Activated CD4-positive, alpha-beta T cell treated with anti-CD3 and anti-CD28 coated beads, Interleukin-2, amount 50 U/mL, for 48 hours (primary cell): ENCODE measurements at places on chromosomes 11 and 22.

GRCh38 chr11:15675683-15676082 is 561.0 kb downstream of the INSC start:
- DNase-seq: no peak

DNA sequence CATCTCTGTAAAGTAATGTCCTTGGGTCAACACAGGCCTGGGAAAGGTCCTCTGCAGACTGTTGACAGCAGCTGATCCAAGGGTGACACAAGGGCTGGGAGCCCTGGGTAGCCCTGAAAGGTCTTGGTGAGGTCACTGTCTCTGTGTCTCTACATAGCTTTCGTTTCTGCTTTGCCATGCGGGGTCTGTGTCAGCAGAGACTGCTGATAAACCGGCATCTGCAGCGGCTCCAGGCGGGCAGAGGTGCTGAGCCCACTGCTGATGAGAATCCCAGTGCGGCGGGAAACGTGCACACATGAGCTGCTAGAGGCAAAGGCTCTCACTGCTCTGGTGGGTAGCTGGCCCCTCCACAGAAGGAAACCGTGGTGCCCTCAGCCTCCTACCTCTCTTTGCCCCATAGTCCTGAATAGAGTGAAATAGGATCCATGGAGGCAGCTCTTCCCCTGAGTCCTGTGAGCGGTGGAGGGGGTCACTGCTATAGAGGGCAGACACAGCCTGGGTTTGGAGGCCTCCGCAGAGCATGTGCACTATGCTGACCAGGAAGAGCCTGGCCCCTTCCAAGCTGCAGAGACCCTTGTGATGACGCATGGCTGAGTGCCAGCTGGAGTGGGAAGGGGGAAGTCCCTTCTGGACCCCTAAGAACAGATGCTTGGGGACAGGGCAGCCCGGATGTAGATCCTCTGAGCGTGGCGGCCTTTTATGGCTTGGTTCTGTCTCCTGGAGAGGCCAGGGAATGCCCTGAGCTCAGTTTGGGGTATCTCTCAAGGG is 17.8 kb upstream of the ST3GAL4 start:
- DNase-seq: no peak

GRCh38 chr22:37920126-37920525 is 14.0 kb downstream of the MICALL1 start:
- no peak for DNase-seq

- DNase-seq: no peak
Observed at GRCh38 chr11:122812638-122813037, 25.7 kb upstream of the CRTAM start.

DNA sequence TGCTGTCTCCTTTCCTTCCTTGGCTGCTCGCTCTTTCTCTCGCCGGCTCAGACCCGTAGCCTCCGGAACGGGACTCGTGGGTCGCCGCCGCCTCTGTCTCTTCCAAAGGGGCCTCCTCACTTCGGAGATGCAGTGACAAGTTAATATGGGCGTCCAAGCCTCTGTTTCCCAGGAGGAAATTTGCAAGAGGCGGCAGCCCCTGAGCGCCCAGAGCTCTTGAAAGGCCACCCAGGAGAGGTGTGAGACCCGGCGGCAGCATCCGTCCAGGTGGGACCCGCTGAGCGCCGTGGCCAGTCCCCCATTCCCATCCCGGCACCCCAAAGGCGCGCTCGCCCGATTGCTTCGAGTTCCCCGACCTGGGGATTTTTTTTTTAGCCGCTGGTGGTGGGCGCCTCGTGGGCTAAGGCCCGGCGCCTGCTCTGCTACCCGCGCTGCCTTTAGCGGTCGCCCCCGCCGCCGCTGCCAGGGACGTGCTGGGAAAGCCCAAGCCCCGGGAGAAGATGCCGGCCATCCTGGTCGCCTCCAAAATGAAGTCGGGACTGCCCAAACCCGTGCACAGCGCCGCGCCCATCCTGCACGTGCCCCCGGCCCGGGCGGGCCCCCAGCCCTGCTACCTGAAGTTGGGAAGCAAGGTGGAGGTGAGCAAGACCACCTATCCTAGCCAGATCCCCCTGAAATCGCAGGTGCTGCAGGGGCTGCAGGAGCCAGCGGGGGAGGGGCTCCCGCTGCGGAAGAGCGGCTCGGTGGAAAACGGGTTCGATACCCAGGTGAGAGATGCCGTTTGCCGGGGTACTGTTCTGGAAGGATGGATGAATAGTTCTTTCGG is 772 bp downstream of the NAV2 start:
- DNase-seq: peak; percentile 20

GRCh38 chr22:29772170-29772641 is 5.0 kb downstream of the UQCR10 start:
- DNase-seq: no peak

- DNase-seq: peak; percentile 78
Observed at GRCh38 chr11:67613960-67614715, 7.4 kb downstream of the NDUFV1 start.

DNA sequence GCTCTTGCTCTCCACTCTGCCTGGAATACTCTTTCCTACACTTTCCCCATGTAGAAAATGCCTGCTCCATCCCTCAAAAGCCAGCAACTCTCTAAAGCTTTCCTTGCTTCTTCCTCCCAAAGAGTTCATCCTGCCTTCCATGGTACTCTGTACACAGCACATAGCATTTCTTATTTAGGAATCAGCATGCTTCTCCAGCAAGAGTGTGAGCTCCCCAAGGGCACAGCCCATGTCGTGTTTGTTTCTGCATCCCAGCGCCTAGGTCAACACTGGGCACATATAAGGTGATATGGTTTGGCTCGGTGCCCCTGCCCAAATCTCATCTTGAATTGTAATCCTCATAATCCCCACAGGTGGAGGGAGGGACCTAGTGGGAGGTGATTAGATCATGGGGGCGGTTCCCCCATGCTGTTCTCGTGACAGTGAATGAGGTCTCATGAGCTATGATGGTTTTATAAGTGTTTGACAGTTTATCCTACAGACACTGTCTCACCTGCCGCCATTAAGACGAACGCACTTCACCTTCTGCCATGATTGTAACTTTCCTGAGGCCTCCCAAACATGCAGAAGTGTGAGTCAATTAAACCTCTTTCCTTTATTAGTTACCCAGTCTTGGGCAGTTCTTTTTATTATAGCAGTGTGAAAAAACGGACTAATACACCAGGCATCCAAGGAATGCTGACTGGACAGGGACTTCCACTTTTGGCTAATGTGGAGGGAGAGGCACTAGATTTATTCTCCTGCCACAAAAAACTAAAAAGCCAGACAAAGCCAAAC is 8.2 kb downstream of the VPS37C start:
- no peak for DNase-seq
